ENCODE measurements at places on chromosomes 7 and 10. TPM values are rescaled to one million over a fixed set of nuclear protein-coding genes. Genes with fewer than 3 reads are reported as not detected.

The HOXA9 gene
- 85.6 TPM for polyA plus RNA-seq

DNA sequence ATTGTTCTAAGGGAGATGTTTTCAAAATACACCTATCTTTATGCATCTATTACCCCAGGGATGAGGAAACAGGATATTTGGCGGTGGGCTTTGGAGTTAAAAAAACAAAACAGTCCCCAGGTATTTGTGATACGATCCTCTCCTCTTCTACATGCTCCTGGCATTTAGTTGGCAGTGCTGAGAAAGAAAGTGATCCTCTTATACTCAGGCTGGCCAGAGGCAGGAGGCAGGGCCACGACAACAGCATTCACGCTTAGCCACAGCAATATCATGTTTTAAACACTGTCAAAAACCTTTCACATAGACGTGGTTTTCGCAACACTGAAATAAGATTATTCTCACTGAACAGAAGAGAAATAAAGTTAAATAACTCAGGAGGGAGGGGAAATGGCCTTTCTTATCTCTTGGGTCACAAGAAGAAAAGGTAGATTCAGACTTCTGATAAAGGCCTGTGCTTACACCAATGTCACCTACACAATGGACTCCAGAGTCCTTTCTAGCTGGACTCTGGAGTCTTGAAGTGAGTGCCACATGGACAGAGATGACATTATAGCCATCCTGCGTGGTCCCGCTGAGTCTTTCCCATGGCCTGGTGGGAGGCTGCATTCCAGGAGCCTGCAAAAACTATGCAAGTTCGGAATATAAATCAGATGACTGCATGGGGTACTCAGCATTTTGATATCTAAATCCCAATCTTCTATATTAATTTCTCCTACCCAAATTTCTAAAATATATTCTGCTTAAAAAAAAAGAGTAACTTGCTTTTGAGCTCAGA lies 88.7 kb downstream of the PIP4K2A start:
- no peak for DNase-seq

The SYT15 gene
- 6.3 TPM for polyA plus RNA-seq

The TCF7L2 gene
- polyA plus RNA-seq, result 42.9 TPM

DNA sequence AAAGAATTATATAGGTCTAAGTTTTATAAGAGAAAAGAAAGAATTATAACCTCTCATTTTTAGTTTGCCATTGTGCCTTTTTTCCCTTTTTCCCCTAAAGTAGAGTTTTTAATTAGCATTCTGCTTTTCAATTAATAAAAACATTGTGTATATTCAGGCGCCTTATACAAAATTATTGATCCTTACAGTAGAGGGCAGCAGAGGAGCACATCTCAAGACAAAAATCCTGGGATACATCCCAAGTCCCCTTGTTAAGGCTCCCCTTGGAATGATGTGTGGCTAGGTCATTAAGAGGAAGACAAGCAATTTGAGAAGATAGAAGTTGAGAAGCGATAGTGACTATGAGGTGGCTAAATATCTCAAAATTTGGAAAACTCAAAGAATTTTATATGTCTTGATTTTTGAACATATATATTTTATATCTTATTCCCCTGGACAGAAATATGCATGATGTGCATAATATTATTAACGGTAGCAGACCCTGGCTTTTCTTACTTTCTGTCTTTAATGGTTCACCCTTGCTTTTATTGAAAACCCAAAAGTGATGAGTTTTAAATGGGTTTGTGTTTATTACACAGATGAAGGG lies 19.1 kb upstream of the TPK1 start:
- DNase-seq, result no peak

The WNT16 gene
- not detected for polyA plus RNA-seq

DNA sequence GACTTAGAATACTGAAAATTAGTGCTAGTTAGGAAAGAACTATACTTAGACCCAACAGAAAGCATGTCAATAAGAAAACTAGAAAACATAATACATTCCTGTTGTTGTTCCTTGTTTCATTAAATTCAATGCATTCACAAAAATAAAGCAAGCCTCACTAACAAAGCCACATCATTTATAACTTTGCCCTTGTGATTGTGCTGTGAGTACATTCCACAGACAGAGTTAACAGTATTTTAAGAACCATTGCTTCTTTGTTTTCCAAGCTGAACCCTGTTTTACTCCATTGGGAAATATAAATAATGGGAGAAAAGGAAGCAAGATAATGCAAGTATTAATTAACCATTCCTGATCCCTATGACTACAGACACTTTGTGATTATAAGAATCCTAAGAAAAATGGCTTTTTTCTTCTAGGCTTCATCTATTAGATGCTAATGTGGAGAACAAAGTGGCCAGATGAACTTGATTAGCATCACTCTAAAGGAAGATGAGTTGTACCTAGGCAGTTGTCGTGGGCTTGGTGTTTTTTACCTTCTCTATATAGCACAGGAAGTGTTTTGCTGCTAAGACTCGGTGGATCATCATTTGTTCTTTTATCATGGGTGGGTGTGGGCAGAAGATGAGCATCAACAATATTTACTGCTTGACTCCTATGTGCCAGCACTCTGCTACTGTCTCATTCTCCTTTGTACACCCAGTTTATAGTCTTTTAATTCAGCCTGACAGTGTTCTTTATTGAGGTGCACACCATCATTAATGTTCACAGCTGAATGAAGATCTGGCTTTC lies 34.2 kb upstream of the ZNRF2 start:
- DNase-seq, result no peak

GRCh38 chr7:35366167-35367155 lies 112.6 kb upstream of the TBX20 start:
- no peak for DNase-seq

DNA sequence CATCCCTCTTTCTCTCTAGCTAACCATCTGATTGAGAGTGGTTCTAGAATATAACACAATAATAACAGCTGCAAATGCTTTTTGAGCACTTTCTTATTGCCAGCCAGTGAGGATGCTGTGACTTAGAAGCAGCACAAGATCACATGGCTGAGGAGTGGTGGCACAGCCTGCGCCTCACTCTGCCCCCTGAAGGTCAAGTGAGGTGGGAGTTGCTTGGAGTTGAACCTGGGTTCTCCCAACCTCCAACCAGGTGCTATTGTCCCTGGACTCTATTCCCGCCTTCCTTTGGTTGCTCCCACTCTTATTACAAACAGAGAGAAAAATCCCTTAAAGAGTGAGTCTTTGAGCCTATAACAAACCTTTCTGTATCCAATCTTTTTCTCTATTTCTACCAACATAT lies 280.3 kb upstream of the PODXL start:
- no peak for DNase-seq

GRCh38 chr7:119351320-119351719 lies 921.7 kb upstream of the KCND2 start:
- no peak for DNase-seq

GRCh38 chr7:137895301-137896221 lies 48.8 kb upstream of the DGKI start:
- no peak for DNase-seq

- DNase-seq, result no peak
These were observed 428.6 kb downstream of the TCERG1L start for GRCh38 chr10:130882906-130883305.

- no peak for DNase-seq
These were observed 112.6 kb downstream of the PTPRZ1 start for GRCh38 chr7:121985476-121986030.

The LRRD1 gene
- polyA plus RNA-seq, result 0.29 TPM

DNA sequence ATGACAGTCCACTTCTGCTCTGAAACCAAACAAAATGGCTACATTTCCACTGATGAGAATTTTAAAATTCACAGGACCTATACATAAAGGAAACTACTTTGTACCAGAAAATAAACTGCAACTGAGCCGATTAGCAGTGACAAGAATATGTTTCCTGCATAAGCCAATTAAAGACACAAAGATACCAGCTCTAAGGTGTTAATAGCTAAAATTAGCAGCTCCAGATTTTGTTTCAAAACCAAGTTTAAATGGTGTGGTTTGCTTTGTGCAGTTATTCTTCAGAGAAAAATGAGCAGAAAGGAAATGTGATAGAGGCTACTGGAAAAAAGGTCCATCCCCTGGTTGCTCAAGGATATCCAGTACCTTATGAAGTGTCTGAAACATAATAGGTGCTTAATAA lies 123.2 kb downstream of the ANK3 start:
- DNase-seq, result no peak

- DNase-seq, result no peak
These were observed 10.1 kb downstream of the PSTK start for GRCh38 chr10:122990278-122990677.

The PAPSS2 gene
- polyA plus RNA-seq, result 44.8 TPM

Measured in right renal cortex interstitium (tissue), 3 donors.